ENCODE measurements at places on chromosomes 6 and 20. TPM values are rescaled to one million over a fixed set of nuclear protein-coding genes. Genes with fewer than 3 reads are reported as not detected.

Gene CD93
- total RNA-seq = 0.05 TPM

Gene GCM1
- not detected for total RNA-seq

Gene GABRR2
- 0.92 TPM for total RNA-seq

Gene MACROD2
- total RNA-seq = 6.7 TPM

Gene CNKSR3
- total RNA-seq = 18.4 TPM

Gene COX4I2
- not detected for total RNA-seq

Gene HEY2
- total RNA-seq = 11.3 TPM

Gene ANKRD66
- 0.34 TPM for total RNA-seq
